Stimulated activated CD4-positive, alpha-beta T cell treated with anti-CD3 and anti-CD28 coated beads, TNF-alpha, amount 100 ng/mL, for 1 hour (primary cell): ENCODE measurements at places on chromosomes 7 and 10.

- DNase-seq, result no peak
These were observed 16.4 kb downstream of the ARL4A start for GRCh38 chr7:12703881-12704280.

- DNase-seq, result no peak
These were observed 6.8 kb upstream of the MYOZ1 start for GRCh38 chr10:73647875-73648651.

- no peak for DNase-seq
These were observed 118.3 kb upstream of the THSD7A start for GRCh38 chr7:11950281-11950680.

- no peak for DNase-seq
These were observed 228.3 kb downstream of the ADARB2 start for GRCh38 chr10:1509011-1509530.

- no peak for DNase-seq
These were observed 151.2 kb downstream of the TPST1 start for GRCh38 chr7:66356277-66356721.
